ENCODE measurements at places on chromosomes 12 and 14.

GRCh38 chr14:51576117-51576430 lies 75.6 kb upstream of the FRMD6 start:
- H3K27me3 ChIP-seq = no peaks in the 10 kb centered on the region
- no peak overlapping the region for H3K27ac ChIP-seq
- H3K4me1 ChIP-seq = peaks cover 19% of the 10 kb centered on the region
- DNase-seq = no peak
- no peaks in the 10 kb centered on the region for H3K36me3 ChIP-seq

DNA sequence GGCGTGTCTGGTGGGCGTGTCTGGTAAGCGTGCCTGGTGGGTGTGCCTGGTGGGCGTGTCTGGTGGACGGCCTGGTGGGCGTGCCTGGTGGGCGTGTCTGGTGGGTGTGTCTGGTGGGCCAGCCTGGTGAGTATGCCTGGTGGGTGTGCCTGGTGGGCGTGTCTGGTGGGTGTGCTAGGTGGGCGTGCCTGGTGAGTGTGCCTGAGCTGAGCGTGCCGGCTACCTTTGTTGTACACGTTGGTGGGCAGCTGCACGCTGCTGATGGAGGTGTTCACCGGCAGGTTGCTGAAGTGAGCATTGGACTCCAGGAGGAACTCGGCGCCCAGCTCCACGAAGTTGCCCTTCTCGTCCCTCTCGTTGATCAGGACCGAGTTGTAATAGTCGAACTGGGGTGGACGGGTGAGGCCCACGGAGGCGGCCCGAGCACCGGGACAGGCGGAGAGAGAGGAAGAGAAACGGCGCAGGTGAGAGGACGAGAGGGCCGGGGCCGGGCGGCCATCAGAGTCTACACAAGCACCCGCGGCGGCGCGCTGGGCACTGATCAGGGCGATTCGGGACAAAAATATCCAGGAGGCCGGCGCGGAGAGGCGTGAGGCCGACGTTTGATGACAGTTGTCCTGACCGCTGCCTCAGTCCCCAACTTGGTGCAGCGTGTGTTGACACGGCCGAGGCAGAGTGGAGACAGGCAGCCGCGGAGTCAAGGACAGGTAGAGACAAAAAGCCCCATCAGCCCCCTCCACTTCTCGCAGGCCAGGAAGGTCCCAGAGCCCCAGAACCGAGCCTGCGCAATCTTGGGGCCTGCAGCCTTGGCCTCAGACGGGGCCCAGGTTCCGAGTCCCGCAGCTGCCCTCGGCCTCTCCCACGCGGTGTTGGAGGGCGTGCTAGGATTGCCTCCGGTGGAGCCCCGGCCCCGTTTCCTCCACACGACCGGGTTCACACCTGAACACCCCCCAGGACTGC lies 10.5 kb downstream of the CACNA2D4 start:
- H3K36me3 ChIP-seq = no peaks in the 10 kb centered on the region
- H3K27me3 ChIP-seq = no peaks in the 10 kb centered on the region
- 0 out of 2 replicates have a peak, but pooled peaks cover 4% of the 10 kb centered on the region for H3K4me1 ChIP-seq
- H3K27ac ChIP-seq = no peak overlapping the region
- DNase-seq = no peak

DNA sequence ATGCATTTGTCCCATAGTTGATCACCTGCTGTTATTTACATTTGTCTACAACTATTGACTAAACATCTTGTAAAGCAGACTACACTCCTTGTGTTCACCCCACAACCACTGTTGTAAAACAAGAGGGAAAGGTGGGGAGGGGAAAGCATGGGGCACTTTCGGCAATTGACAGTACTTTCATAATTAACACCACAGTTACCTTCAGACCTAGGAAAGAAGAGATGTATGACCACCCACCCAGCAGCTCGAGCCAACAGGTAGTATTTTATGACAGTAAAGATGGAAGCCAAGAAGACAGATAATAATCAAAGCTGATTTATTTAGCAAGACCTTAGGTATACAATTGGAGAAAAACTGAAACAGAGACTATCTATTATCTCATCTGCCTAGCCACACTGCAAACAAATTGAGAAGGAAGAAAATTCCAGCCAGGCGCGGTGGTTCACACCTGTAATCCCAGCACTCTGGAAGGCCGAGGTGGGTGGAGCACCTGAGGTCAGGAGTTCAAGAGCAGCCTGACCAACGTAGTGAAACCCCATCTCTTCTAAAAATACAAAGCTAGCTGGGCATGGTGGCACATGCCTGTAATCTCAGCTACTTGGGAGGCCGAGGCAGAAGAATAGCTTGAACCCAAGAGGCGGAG lies 11.2 kb downstream of the HECTD4 start:
- DNase-seq = no peak
- H3K4me1 ChIP-seq = 0 out of 2 replicates have a peak, but pooled peaks cover 8% of the 10 kb centered on the region
- H3K36me3 ChIP-seq = no peaks in the 10 kb centered on the region
- no peaks in the 10 kb centered on the region for H3K27me3 ChIP-seq

- H3K4me3 ChIP-seq = no peak overlapping the region
- DNase-seq = no peak
- H3K36me3 ChIP-seq = no peaks in the 10 kb centered on the region
- no peaks in the 10 kb centered on the region for H3K4me1 ChIP-seq
Observed at GRCh38 chr14:67911562-67911961, 92.0 kb downstream of the RAD51B start.

DNA sequence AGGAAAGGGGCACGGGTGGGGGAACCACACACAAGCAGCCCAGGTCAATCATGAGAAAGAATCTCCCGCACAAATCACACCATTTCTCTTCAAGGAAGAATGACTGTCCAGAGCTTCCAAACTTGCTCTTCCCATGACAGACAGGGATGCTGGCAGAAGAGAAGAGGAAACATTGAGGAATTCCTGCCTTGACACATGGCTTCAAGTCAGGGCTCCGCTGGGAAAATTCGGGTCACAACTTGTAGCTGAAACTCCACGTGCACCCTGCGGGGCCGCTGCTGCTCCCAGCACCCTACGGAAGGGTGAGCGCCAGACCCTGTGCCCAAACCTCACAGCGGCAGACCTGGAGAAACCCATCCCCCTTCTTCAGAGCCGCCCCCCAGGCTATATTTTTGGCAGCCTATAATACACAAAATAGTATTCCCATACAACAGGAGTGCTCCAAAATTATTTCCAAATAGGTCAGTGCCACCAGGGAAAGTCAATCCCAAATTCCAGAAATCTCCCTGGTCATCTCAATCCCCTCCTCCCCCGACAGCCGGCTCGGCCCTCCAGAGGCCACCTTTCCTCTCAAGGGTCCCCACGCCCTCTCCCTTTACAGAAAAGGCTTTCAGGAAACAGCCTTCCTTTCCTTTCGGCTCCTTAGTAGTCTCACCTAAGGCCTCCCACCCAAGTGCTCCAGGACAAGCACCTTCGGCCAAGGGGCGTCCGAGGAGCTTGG lies 1.3 kb downstream of the TMEM132D start:
- no peak for DNase-seq
- peaks cover 4% of the 10 kb centered on the region for H3K27me3 ChIP-seq
- H3K4me1 ChIP-seq = no peaks in the 10 kb centered on the region
- H3K36me3 ChIP-seq = no peaks in the 10 kb centered on the region
- H3K27ac ChIP-seq = no peak overlapping the region
- H3K4me3 ChIP-seq = no peak overlapping the region

DNA sequence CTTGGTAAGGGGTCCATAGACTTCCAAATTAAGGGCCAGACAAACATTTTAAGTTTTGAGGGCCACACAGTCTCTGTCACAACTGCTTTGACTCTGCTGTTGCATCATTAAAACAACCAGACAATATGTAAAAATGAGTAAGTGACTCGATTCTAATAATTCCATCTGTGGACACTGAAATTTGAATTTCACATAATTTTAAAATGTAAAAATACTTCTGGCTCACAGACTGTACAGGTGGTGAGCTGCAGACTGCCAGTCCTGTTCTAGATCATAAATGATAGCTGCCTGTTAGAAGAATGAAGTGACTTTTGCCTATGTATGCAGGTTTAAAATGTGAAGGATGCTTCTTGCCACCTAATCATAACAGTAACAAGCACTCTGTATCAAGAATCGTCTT lies 15.7 kb downstream of the NUDT4 start:
- H3K36me3 ChIP-seq = peaks cover 18% of the 10 kb centered on the region
- no peak overlapping the region for H3K27ac ChIP-seq
- no peak for DNase-seq
- no peak overlapping the region for H3K4me3 ChIP-seq

DNA sequence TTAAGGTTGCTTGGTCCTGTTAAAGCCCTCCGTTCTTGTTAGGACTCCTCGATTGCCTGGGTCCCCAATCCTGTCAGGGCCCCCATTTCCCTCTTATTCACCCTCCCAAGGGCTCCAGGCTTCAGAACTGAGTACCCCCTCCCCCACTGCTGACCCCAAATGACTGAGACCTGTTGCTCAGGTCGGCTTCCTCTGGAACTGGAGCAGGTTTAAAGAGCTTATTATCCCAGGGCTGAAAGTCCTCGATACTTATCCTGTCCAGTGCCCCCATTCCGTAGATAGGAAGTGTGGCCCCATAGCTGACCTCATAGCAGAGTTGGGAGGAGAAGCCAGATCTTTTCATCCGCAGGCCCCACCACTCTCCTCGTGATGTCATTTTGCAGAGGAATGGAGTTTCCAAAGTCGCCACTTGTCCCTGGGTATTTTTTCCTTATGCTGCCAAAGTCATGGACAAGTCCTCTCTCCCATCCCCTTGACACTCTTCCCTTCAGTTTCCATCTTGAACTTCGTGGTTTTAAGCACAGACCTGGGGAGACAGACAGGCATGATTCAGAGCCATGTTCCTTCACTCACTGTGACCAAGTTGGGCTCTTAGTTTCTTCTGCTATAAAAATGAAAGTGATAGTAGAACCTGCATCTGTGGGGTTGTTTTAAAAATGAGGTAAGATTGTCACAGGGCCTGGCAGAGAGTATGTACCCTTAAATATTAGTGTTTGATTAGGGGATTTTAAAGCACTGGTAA lies 1.2 kb downstream of the USP30 start:
- no peaks in the 10 kb centered on the region for H3K27me3 ChIP-seq
- peaks cover 11% of the 10 kb centered on the region for H3K4me1 ChIP-seq
- H3K4me3 ChIP-seq = peak overlapping the region; percentile 79
- no peak overlapping the region for H3K27ac ChIP-seq
- no peak for DNase-seq

- H3K36me3 ChIP-seq = no peaks in the 10 kb centered on the region
- H3K4me3 ChIP-seq = no peak overlapping the region
- no peak for DNase-seq
- no peaks in the 10 kb centered on the region for H3K4me1 ChIP-seq
- H3K27me3 ChIP-seq = no peaks in the 10 kb centered on the region
Observed at GRCh38 chr14:35419429-35419841, 14.9 kb upstream of the NFKBIA start.

Data from PC-9 (cell line).